ENCODE measurements at places on chromosomes 7 and 10.

- no peak for DNase-seq
Observed at GRCh38 chr7:47493976-47494911, 87.7 kb downstream of the TNS3 start.

DNA sequence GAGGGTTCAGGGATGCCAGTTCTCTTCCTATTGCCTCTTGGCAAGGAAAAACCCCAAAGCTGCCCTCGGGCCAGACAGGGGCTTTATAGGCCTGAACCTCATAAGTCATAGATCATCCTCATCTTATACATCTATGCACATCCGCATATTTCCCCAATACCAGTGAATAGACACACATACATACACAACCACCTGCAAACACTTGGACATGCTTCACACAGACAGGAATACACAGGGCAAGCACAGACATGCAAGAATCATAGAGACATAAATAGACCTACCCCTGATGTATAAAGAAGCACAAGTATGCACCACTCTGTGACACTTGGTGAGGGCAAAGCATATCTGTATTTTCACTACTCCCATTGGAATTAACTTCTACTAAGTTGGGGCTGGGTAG, 30.7 kb downstream of the MBL2 start:
- DNase-seq: no peak

- peak; percentile 52 for DNase-seq
Observed at GRCh38 chr10:109306698-109307097, 616.6 kb downstream of the XPNPEP1 start.

DNA sequence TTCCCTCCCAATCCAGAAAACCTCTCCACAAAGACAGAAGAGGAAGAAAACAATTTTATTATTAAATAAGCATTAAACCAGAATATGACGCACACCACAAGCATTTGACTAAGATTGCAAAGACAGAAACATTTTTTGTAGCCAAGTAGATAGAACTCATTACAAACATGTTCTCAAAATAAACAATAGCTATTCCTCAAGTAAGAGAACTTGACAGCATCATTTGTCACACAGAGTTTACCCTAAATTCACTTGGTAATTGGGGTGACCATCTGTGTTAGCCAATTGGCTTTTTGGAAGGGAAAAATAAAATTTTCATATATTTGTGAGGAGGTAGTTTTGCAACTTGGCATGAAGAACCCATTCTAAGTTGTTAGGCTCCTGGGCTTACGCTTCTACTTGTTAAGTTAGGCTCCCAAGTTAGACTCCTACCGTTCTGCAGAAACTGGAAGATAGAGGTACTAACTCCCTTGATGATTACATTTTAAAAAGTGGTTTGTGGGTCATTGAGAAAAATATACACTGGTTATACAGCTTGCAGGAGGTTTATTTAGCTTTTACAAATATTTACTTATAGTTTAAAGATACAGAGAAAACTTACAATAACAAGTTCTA, 618.6 kb upstream of the CNTNAP2 start:
- no peak for DNase-seq

- peak; percentile 30 for DNase-seq
Observed at GRCh38 chr7:65477326-65477725, 103.7 kb downstream of the ZNF92 start.

DNA sequence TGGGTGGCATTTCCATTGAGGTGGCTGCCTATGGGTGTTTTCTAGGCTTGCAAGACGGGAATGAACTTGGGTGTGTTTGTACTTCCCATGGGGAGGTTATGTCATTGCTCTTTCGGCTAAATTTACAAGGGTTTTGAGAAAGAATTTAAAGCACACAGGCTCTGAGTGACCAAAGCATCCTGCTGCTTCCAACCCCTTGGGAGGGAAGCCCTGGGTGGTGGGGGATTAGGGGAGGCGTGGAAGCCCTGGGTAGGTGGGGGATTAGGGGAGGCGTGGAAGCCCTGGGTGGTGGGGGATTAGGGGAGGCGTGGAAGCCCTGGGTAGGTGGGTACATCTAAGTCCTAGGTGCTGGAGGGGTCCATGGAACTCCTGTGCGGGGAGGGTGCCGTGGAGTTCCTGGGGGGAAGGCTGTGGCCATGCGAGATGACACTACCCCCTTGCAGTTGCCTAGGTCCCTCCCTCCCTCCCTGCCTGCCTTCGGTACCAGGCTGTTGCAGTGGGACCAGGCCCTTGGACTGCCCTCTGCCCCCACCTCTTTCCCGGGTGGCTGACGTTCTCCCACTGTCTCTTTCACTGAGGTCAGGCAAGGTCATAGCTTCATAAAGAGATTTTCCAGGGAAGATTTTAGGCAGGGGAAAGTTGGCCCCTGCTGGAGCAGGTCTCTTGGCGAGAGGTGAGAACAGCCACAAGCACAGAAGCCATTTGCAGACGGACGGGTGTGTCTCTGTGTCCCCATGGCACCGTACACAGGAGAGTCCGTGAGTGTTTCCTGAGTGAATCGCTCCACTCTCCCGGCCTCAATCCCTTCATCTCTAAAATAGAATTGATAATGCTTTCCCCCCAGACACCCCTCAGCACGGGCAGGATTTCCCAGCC, 19.5 kb downstream of the PRF1 start:
- DNase-seq: no peak

DNA sequence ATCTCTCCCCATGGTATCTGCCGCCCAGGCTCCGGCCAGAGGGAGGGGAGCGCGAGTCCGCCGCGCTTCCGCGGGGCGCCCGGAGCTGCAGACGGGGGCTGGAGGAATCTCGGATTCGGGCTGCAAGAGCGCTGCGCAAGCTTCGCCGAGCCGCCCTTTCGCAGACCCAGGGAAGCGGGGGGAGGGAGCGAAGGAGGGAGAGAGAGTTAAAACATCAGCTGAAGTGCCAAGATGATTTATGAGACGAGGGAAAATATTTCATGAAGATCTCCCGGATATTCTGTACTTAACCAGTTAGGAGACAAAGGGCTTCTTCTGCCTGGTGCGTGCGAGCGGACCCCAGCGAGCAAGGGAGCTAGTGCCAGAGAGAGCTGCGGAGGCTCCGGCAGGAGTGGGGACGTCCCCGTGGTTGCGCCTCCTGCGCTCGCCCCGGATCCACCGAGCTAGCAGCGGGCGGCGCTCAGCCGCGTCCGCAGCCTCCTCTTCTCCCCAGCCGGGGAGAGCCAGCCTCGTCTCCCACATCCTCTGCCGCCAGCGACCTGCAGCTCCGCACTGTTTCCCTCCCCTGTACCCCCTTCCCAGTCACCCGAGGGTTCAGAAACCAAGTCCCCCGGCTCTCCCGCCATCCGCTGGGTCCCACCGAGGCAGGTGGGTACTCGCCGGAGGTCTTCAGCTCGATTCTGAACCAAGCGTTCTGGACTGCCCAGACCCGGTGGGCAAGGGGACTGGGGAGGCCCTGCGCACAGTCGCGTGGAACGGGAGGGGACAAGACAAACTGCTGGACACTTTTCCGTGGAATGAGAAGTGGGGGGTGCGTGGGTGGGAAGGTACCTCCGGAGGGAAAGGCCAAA, 1.0 kb upstream of the PAX2 start:
- no peak for DNase-seq

DNA sequence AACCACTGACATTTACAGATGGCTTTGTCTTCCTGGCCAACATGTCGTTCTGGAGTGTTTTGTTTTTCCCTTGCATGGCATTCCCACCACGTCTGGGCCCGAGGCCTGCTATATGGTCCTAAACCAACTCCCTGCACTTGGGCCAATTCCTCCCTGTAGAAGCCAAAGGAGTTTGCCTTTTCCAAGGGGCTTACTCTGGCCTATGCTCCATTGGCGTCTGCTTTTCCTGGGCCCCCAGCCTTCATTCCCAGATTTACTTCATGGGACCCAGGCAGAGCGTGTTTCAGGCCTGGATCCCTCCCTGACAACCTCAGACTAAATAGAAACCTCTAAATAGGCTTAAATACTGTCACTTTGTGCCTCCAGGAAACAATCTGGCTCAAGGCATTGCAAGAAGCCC, 60.7 kb downstream of the MINDY4 start:
- no peak for DNase-seq

DNA sequence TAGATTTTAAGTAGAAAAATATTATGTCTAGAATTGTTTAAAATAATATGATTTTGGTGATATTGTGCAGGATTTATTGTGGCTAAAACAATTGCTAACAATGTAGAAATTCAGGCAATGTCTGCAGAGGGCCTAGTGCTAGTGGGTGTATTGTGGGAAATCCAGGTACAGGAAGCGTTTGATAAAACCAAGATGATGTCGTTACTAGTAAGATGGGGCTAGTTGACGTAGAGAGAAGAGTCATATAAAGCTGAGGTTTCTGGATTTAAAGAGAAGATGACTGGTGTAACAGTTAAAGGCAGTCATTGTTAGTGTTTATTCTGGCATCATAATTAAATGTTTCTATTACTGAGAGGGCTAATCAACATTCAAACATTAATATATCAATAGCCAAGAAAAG, 43.5 kb downstream of the ADK start:
- DNase-seq: peak; percentile 74

GRCh38 chr10:27743877-27744801, 1.5 kb downstream of the MKX start:
- peak; percentile 64 for DNase-seq

Measured in ELR (cell line).